ENCODE measurements at places on chromosomes 2 and 18.

DNA sequence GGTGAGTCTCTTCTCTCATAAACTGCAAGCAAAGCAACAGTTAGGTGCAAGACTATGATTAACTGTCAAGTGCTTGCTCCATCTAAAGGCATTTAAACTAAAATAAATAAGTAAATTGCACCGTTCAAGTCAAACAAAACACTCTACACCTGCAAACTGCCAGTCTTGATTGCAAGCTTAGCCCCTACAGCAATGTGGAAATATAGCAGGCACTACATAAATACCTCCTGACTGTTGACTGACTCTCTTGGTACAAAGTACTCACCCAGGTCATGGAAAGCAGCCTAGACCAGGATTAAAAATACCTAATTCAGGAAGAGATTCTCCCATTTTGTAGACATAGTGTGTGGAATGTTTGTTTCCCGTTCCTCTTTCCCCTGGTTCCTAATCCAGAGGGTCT lies 176.6 kb upstream of the KLHL29 start:
- peak; percentile 27 for DNase-seq

DNA sequence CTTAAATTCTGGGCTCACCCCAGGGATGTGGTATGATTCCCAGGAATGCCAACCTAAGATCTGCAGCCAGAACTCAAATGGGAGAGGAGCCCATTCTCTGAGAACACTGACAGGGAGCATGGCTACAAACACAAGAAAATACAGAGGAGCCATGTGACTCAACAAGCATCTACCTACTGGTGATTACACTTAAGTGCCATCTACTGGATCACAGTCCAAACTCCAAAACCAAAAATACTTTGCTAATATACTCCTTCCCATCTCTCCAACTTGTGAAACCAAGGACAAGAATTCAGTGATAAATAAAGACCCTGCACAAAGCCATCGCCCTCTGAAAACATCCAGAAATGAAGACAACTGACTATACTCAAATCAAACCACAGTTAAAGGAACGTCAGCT lies 116.9 kb downstream of the NR4A2 start:
- no peak for DNase-seq

- no peak for DNase-seq
Observed at GRCh38 chr18:5914951-5915350, 19.6 kb upstream of the TMEM200C start.

DNA sequence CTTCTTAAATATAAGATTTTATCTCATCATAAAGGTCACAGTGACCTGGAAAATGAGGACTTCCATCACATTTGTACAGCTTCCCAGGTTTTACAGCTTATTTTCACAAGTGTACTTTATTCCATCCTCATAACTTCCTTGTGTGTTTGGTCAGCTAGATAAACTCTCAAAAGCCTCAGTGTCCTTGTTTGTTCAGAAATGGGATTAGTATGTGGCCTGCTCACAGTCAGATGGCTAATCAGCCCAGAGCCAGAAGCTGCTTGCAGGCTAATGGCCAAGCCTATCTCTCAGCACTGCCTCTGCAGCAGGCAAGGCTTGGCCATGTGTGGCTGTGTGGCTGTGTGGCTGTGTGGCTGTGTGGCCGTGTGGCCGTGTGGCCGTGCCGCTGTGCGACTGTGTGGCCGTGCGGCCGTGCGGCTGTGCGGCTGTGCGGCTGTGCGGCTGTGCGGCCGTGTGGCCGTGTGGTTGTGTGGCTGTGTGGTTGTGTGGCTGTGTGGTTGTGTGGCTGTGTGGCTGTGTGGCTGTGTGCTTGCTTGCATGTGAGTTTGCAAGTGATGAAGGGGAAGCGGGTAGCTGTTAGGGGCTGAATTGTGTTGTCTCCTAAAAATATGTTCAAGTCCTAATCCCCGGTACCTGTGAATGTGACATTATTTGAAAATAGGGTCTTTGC lies 233.0 kb upstream of the TNP1 start:
- DNase-seq, result no peak

DNA sequence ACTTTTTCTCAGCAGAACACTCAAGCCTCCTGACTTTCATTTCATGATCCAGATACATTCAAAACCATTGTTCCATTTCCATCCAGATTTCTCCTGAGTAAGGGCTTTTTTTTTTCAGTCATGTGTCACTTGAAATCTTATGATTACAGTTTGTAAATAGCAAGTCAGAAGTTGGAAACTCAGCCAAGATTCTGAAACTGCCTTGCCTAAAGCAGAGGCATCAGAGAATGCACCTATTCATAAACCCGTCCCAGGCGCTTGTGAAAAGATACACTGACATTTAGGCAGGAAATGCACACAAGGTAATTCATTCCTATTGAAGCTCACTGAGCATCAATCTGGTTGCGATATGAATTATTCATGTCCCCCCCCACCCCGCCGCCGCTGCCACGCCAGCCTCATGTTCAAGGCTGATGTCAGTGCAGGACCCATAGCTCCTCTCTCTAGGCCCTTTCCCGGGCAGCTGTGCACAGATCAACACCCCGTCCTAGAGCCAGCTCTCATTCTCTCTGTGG lies 30.4 kb upstream of the MGAT4A start:
- no peak for DNase-seq

GRCh38 chr2:238520359-238520886 lies 93.7 kb downstream of the ASB1 start:
- DNase-seq, result no peak

GRCh38 chr2:6372317-6372901 lies 493.3 kb downstream of the CMPK2 start:
- DNase-seq, result no peak

DNA sequence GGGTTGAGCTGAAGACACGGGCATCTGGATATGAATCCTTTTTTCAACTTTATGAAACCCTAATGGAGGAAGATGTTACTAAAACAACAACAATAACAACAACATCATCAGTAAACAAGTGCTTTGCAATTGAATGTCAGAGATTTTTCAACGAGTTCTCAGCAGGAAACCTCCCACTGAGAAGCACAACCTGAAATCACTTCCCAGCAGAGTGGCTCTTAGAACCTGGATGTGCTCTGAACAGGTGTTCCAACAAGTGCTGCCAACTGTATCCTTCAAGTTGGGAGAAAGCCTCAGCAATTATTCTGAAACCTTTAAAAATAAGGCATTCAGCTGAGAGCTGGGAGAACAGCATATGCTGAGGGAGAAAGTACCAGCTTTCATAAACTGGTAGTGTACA lies 1622.7 kb upstream of the CELF4 start:
- DNase-seq, result no peak

GRCh38 chr2:70632966-70633365 lies 79.3 kb upstream of the TGFA start:
- no peak for DNase-seq

DNA sequence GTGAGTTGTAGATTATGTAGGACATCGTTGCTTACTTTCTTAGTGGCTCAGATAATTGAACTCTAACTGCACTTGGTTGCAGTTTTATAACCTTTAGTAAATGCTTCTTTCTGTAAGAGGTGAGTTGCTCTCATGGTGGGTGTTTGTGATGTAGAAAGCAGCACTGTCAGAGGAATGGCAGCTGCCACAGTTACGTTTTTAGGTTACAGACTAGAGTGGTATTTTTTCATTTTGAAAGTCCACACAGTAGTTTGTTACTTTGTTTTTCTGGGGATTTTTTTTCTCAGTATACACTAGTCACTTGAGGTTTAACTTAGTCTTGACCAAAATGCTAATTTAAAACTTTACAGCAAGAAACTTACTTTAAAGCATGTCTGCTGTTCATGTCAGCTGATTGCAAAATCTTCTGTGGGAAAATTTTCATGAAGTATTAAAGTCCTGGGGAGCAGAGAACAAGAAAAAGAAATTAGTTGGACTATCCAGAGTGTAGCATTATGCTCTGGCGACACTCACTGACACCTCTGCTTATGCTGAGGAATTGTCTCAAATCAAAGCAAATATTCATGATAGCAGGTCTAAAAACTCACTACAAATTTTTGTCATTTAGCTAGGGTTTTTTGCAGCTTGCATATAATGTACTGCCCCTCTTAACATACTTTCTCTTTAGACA lies 14.8 kb downstream of the AFTPH start:
- no peak for DNase-seq

- DNase-seq, result no peak
Observed at GRCh38 chr2:75722687-75723086, 12.0 kb upstream of the GCFC2 start.

- DNase-seq, result no peak
Observed at GRCh38 chr2:63127594-63127993, 77.0 kb downstream of the OTX1 start.

DNA sequence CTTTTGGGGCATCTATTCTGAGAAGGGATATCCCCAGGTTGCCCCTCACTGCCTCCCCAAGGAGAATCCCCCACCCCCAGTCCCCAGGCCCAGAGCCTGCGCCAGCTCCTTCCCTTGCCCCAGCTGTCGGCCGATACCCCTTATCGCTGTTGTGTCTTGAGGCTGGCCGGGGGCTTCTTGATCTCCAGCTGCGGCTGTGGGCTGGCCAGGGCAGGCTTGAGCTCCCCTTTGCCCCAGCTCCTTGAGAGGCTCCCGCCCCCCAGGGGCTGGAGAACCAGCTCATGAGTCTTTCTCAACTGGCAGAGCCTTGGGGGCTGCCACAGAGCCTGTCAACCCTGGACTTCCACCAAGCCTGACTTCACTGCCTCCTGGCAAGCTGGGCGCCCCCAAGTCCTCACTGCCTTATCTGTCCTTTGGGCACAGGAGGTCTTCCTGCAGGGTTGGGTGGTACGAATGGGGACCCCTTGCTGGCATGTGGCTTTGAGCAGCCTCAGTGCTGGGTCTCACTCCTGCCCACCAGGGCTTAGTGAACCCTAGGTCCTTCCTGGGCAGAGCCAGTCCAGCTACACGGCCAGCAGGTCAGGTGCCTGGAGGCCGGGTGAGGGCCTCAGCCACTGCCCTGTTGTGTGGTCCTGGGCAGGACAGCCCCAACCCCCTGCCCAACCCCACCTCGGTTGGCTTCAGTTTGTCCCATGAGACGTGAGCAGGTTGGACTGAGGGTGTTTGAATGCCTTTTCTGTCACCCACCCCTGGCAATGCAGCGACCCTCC lies 29.5 kb downstream of the INHBB start:
- no peak for DNase-seq

- no peak for DNase-seq
Observed at GRCh38 chr2:25411281-25411680, 69.6 kb upstream of the DNMT3A start.

DNA sequence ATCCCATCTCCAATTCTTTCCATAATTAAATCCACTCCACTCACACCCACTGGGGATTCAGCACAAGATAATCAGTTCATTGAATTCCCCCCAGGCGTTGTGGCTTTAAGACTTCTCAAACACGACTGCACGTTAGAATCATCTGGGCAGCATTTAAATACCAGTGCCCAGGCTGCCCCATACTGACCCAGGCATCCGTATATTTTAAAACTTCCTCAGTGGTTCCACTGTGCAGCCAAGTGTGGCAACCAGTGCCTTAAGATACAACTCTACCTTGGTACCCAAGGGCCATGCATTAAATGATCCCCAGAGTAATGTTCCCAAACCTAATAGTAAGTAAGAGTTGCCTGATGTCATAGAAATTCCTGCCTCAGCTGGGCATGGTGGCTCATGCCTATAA lies 54.3 kb upstream of the BZW1 start:
- no peak for DNase-seq

GRCh38 chr2:20015482-20016083 lies 3.1 kb upstream of the MATN3 start:
- no peak for DNase-seq

- no peak for DNase-seq
Observed at GRCh38 chr2:54750040-54750439, 26.6 kb downstream of the EML6 start.

- DNase-seq, result no peak
Observed at GRCh38 chr2:59217360-59217759, 976.2 kb upstream of the FANCL start.

GRCh38 chr2:20567159-20567925 lies 83.6 kb downstream of the HS1BP3 start:
- no peak for DNase-seq

DNA sequence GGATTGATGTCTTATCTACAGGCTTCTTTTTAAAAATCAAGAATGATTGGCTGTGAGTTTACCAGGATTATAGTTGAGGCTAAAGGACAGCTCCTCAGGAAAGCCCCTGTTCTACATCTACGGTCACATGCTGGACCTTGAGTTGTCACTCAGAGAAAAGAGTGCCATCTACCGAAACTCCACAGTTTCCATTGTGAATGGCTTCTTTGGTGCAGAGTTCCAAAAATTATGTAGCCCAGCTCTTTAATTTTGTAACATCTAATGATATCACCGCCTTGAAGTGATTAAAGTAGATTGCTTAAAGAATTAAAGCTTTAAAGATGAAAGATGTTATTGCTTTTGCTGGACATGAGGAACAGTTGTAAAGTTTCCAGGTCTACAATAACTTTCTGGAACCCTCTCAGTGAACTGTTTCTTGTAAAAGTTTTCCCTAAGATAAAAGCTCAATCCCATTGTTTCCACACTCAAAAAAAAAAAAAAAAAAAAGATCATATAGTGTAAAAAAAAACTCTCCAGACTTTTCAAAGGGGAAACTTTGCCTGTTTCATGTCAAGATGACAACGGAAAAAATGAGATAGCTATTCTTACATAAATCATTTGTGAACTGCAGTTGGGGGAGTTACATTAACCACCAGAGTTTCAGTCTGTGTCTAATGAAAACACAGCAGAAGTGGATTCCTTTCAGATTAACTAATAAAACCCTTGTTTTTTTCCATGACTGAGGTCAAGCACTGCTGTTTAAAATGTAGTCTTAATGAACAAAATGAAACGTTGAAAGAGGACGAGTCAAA lies 4.3 kb downstream of the COL3A1 start:
- DNase-seq, result no peak

DNA sequence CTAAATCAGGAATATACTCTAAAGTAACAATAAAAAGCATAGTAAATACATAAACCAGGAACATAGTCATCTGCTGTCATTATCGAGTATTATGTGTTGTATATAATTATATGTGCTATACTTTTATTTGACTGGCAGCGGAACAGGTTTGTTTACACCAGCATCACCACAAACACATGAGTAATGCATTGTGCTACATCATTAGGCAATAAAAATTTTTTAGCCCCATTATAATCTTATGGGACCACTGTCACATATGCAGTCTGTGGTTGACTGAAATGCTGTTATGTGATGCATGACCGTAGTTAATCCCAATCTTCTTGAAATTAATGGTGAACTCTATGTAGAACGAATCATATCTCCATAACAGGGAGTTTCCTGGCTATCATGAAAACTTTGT lies 136.7 kb upstream of the ZFP36L2 start:
- DNase-seq, result peak; percentile 43

- no peak for DNase-seq
Observed at GRCh38 chr2:178506101-178506500, 25.8 kb downstream of the PLEKHA3 start.

DNA sequence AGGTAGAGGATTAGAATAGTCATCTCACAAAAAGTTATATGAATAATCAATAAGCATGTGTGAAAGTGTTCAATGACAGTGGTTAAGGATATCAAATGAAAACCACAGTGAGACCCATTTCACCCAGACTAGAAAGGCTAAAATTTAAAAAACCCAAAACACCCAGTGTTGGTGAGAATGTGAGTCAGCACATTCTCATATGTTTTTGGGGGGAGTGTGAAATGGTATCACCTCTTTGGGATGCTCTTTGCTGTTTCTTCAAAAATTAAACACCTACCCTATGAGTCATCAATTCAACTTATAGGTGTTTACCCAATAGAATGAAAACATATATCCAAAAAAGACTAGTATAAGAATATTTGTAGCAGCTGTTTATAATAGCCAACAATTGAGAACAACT lies 69.8 kb downstream of the MAP3K20 start:
- no peak for DNase-seq
